Activated CD8-positive, alpha-beta T cell treated with anti-CD3 and anti-CD28 coated beads for 36 hours (primary cell): ENCODE measurements at places on chromosomes 13 and 19. TPM values are rescaled to one million over a fixed set of nuclear protein-coding genes. Genes with fewer than 3 reads are reported as not detected.

DNA sequence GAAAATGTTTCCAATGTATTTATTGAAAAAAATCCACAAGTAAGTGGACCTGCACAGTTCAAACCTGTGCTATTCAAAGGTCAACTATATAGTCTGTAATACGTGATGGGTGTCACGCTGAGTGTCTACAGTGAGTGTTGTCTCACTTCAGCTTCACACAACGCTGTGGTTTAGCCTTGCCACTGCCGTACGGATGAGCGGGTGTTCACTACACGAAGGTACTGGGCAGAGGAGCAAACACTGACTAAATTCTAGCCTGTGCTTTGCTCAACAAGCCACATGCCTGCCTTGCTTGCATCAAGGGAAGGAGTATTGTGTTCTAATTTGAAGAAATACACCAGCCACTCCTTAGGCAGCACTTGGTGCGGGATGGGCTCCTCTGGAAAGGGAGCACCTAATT is 3.4 kb upstream of the FFAR3 start:
- peaks cover 7% of the 10 kb centered on the region for H3K27me3 ChIP-seq
- DNase-seq = peak; percentile 27
- H3K36me3 ChIP-seq = no peaks in the 10 kb centered on the region
- peaks cover 14% of the 10 kb centered on the region for H3K4me1 ChIP-seq
- H3K4me3 ChIP-seq = no peak overlapping the region
- no peak overlapping the region for H3K27ac ChIP-seq

The PNMA8B gene
- not detected for total RNA-seq

GRCh38 chr19:13892870-13893269 is 13.0 kb downstream of the BRME1 start:
- H3K27ac ChIP-seq = no peak overlapping the region
- no peaks in the 10 kb centered on the region for H3K27me3 ChIP-seq
- no peaks in the 10 kb centered on the region for H3K4me1 ChIP-seq
- no peak overlapping the region for H3K4me3 ChIP-seq
- DNase-seq = no peak

DNA sequence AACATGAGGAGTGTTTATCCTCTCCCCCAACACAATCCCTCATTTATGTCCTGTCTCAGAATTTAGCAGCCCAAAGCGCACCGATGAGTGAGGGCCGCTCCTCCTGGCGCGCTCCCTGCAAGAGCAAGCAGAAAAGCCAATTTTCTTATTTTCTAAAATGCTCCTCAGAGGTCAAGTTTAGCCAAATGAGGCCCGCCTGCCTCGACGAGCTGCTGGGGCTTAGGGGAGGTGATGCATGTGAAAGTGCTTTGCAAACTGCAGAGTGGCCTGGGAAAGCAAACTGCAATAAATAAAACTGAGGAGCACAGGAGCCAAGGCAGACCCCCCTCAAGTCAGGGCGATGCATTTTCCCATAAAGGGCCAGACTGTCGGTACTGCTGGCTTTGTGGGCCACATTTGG is 29.0 kb downstream of the CAPS start:
- H3K27ac ChIP-seq = peak overlapping the region; percentile 15
- H3K36me3 ChIP-seq = peaks cover 13% of the 10 kb centered on the region
- no peak overlapping the region for H3K4me3 ChIP-seq
- no peaks in the 10 kb centered on the region for H3K27me3 ChIP-seq

- H3K36me3 ChIP-seq = peaks cover 29% of the 10 kb centered on the region
- peaks cover 51% of the 10 kb centered on the region for H3K4me1 ChIP-seq
- H3K27ac ChIP-seq = no peak overlapping the region
- H3K27me3 ChIP-seq = no peaks in the 10 kb centered on the region
- no peak for DNase-seq
- H3K4me3 ChIP-seq = no peak overlapping the region
Measured at GRCh38 chr13:97278435-97279411, 56.6 kb downstream of the MBNL2 start.

DNA sequence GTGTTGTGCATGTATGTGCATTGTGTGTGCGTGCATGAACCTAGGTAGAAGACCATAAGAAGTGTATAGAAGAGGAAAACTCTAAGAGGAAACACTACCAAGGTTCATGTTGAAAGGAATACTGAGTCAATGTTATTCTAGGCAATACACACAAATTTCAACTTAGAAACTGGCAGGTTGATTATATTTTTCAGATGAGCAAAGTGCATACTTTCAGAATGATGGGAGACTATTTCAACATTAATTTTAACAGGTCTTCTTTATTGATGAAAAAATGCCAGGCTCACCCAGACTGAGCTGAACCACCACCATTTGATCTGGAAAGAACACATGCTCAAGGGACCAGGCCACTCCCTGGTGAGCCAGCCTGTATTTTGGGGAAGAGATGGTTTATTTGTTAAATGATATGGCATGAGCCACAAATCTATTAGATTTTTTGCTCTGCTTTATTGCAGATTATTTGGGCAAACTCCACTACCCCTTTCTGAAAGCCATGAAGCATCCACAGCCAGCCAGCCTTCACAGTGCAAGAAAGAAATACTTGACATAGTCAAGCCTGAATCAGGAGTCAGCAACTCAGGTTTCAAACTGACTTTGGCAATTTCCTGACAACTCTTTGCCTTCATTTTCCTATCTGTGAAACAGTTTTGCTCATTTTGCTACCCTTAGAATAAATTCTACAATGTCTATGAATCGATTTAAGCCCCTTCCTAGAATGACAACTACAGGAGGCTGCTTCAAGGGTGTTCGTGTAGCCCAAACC is 368.9 kb downstream of the COG6 start:
- no peak overlapping the region for H3K4me3 ChIP-seq
- H3K27me3 ChIP-seq = peaks cover 5% of the 10 kb centered on the region
- DNase-seq = no peak
- peak overlapping the region; percentile 38 for H3K27ac ChIP-seq
- H3K4me1 ChIP-seq = peaks cover 40% of the 10 kb centered on the region

GRCh38 chr13:64709079-64709478 is 2521.1 kb downstream of the PCDH9 start:
- H3K4me3 ChIP-seq = no peak overlapping the region
- H3K27ac ChIP-seq = no peak overlapping the region

The KLHL1 gene
- not detected for total RNA-seq

DNA sequence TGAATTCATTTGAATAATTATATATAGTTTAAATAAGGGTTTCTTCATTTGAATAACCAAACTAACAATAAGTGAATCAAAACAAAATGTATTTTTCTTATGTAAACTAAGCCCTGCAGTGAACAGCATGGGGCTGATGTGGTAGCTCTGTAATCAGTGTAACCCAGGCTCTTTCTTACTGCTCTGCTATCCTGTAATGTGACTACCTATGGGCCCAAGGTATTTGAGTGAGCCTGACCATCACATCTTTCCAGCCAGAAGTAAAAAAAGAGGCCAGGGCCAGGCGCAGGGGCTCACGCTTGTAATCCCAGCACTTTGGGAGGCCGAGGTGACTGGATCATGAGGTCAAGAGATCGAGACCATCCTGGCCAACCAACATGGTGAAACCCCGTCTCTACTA is 494.6 kb downstream of the DCT start:
- no peaks in the 10 kb centered on the region for H3K4me1 ChIP-seq
- H3K4me3 ChIP-seq = no peak overlapping the region
- no peaks in the 10 kb centered on the region for H3K36me3 ChIP-seq
- DNase-seq = no peak

DNA sequence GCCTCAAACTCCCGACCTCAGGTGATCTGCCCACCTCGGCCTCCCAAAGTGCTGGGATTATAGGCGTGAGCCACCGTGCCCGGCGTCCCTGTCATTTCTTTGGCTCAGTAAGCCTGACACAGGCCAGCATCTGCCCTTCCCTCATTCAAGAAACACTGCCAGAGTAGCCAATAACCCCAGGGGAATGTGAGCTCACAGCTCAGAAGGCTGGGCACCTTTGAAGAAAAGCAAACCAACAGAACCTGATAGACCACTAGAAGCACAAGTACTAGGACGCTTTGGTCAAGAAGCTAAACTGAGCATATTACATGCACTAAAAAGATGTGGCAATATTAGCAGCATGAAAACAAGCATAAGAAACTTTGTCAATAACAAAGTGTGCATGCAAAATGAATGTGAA is 14.2 kb downstream of the SIGLEC5 start:
- no peak overlapping the region for H3K27ac ChIP-seq
- H3K36me3 ChIP-seq = peaks cover 4% of the 10 kb centered on the region
- no peaks in the 10 kb centered on the region for H3K4me1 ChIP-seq
- no peak overlapping the region for H3K4me3 ChIP-seq
- no peak for DNase-seq

DNA sequence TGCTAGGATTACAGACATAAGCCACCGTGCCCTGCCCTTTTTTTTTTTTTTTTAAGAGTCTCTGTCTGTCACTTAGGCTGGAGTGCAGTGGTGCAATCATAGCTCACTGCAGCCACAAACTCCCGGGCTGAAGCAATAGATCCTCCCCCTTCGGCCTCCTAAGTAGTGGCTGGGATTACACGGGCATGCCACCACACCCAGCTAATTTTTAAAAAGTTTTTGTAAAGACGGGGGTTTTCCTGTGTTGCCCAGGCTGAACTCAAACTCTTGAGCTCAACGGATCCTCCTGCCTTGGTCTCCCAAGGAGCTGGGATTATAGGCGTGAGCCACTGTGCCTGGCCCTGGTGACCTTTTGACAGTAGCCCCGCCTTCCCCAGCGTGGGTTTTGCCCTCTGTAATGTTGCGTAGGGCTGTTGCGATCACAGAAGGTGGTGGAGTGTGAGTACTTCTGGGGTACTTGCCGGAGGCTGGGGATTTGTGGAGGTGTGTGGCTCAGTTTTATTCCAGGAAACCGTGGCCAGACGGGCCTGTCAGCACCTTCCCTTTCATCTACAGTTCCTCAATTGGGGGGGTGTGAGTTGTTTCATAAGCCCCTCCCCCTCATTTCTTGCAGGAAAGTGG is 11.6 kb upstream of the RETN start:
- peaks cover 37% of the 10 kb centered on the region for H3K4me1 ChIP-seq
- peaks cover 2% of the 10 kb centered on the region for H3K27me3 ChIP-seq
- H3K4me3 ChIP-seq = peak overlapping the region; percentile 68
- no peaks in the 10 kb centered on the region for H3K36me3 ChIP-seq
- H3K27ac ChIP-seq = peak overlapping the region; percentile 78

DNA sequence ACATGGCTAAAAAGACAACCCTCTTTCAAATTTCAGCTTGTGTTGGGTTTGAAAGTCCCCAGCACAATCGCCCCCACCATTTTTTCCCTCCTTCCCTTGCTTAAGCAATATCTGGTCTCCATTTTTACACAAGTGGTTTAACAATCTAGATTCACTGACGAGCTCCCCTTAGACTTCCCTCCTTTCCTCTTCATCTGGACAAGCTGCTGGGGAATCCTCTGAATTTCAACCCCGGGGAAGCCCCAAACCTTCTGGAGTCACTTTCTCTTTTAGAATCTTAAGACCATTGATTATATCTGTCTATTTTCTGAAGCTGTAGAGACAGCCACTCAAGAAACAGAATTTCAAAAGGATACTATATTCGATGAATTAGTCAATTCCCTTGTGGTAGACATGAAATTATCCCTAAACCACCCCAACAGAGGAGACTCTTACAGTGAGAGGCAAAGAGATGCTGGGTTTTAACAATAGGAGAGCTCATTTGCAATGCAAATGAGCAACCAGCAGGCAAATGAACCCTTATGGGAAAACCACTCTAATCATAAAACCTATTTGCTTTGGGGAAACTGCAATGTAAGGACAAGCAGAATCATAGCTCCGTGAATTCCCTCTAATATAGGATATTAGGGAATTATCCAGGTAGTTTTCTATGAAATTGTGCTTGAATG is 78.9 kb downstream of the TEX26 start:
- peaks cover 24% of the 10 kb centered on the region for H3K27me3 ChIP-seq
- peaks cover 8% of the 10 kb centered on the region for H3K4me1 ChIP-seq
- no peak for DNase-seq
- H3K27ac ChIP-seq = no peak overlapping the region
- no peak overlapping the region for H3K4me3 ChIP-seq
- H3K36me3 ChIP-seq = no peaks in the 10 kb centered on the region

- H3K27ac ChIP-seq = no peak overlapping the region
- no peaks in the 10 kb centered on the region for H3K36me3 ChIP-seq
- no peaks in the 10 kb centered on the region for H3K4me1 ChIP-seq
- no peak for DNase-seq
- H3K4me3 ChIP-seq = no peak overlapping the region
- no peaks in the 10 kb centered on the region for H3K27me3 ChIP-seq
Measured at GRCh38 chr13:35794734-35795389, 318.4 kb upstream of the MAB21L1 start.
